ENCODE measurements at places on chromosomes 2 and 18. TPM values are rescaled to one million over a fixed set of nuclear protein-coding genes. Genes with fewer than 3 reads are reported as not detected.

Gene STEAP3
- 26.3 TPM for total RNA-seq

Gene ASTL
- not detected for total RNA-seq

Gene IL36G
- total RNA-seq, result not detected

Gene HOXD12
- not detected for total RNA-seq

Gene TUBA4B
- total RNA-seq, result not detected

Gene TUBA3D
- total RNA-seq, result not detected

Gene IL1F10
- total RNA-seq, result not detected

Gene SH2D6
- total RNA-seq, result 2.3 TPM

Gene KIF1A
- total RNA-seq, result not detected

Gene CCDC121
- 2.9 TPM for total RNA-seq

Gene AGAP1
- 91.4 TPM for total RNA-seq

Gene MOCOS
- 30.4 TPM for total RNA-seq

Gene AOX1
- total RNA-seq, result 5.1 TPM

Gene GYPC
- total RNA-seq, result not detected

Gene SATB2
- 7.8 TPM for total RNA-seq
